ENCODE measurements at places on chromosomes 2 and 18.

DNA sequence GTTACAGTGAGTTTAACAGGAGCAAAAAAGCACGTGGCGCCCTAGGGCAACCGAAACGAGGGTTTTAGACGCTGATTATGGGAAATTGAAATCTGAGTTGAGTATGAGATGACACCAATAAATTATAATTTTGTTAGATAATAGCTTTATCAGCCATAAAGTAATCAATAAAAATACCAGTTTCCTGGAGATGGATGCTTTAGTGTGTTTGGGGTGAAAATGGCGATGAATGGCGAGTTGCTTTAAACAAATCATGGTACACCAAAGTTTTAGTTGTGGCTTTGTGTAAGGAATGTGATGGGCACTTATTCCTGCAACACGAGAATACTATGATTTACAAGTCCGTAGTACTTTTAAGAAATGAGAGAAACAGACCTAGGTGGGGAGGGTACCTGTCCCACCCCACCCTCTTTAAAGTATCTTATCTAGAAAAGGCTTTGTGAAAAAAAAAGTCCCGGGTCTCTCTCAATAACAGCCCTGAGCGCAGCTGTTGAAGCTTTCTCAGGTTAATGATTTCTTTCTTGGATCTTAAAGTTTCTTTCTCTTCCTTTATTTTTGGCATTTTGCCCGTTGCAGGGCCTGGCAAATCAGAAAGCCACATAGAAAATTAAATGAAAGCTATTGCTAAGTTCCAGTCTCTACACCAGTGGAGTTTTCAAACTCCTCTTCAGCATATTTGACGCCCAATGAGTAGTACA lies 1.5 kb upstream of the RRM2 start:
- no peak for DNase-seq

- DNase-seq, result no peak
These were observed 373.8 kb upstream of the SYT4 start for GRCh38 chr18:43651057-43651456.

DNA sequence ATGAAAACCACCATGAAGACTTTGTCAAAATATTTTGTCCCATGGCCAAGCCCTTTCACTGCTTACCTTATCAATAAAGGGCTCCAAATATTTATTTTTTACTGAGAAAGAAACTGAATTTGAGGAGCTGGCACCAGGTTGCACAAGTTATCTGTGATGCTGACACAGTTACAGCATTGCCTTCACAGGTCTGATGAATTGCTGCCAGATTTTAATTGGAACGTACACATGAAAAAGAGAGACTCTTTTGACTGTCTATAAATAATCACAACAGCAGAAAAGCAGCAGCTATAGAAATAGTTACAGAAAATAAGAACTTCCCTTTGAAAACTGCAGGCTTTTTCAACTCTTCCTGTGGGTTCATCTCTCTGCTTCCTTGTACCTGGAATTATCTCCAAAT lies 23.9 kb downstream of the TMEM200C start:
- no peak for DNase-seq

DNA sequence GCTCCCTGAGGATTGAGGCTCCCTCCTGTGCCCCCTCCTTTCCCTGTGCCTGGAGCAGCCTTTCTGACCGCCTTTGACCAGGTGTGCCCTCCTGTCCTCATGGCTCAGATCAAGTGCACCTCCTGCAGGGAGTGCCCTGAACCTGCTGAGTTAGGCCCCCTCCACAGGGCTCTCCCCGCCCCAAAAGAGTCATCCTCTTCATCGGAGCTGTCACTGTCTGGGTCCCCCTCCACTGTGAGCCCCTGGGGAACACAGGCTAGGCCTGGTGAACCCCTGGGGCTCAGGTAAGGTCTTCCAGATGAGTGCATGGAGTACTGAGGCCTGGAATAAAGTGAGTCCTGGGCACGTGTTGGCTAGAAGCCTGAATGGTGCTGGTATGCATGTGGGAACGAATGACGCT lies 173.5 kb downstream of the INHBB start:
- no peak for DNase-seq

GRCh38 chr2:215010390-215010789 lies 128.0 kb downstream of the ABCA12 start:
- DNase-seq, result no peak

DNA sequence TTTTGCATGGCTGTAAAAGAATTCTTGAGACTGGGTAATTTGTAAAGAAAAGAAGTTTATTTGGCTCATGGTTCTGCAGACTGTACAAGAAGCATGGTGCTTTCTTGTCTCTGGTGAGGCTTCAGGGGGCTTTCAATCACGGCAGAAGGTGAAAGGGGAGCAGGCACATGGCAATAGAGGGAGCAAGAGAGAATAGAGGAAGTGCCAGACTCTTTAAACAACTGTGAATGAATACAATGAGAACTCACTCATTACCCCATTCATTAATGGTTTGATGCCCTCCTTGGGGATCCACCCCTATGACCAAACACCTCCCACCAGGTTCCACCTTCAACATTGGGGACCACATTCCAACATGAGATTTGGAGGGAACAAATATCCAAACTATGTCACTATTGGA lies 463.5 kb downstream of the MTX2 start:
- DNase-seq, result no peak

GRCh38 chr18:12462242-12462641 lies 54.5 kb downstream of the PRELID3A start:
- DNase-seq, result no peak

DNA sequence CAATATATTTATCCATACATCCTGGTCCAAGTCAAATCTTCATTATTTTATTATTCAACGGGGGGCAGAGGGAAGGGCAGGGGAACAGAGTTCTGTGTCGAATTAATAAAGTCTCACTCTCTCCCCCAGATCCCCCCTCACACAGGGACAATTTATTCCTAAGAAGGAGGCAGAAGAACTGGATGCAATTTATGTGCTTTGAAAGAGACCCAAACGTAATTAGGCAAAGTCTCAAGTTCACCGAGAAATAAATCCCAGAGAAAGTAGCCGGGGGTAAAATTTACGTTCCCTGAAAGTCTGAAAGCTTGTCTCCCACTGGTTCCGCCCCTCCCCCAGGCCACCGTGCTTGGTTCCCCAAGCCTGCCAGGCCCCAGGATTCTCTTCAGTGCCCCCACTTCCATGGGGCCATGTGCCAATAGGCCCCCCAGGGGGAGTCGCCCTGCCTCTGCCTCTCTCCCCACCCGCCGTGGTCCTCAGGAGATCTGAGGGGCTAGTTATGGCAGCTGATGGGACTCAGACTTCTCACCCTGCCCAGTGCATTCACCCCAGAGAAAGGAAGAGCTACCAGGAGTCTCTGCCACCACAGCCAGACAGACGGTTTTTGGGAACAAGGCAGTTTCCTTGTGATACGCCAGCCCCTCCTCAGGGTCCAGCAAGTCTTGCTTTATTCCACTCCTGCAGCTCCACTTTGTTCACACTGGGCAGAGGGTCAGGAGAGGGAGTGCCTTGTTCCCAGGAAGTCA lies 215.5 kb downstream of the CYP26B1 start:
- no peak for DNase-seq

- no peak for DNase-seq
These were observed 156.0 kb downstream of the SEPTIN10 start for GRCh38 chr2:109457794-109458193.

DNA sequence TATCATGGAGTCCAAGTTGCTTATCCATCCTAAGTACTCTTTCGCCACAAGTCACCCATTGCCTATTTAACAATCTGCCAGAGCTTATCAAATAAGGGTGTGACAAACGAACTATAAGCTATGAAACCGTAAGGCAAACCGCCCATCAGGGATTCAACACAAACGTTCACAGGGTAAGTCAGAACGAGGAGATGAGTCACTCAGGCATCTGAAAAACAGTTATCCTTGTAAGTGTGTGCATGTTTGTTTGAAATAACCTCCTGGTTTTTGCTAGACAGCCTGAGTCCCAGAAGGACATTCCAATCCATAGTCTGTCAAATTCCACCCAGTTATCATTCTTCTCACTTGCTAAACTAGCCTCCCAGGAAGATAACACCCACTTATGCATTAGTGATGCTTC lies 299.1 kb downstream of the PAX3 start:
- no peak for DNase-seq

DNA sequence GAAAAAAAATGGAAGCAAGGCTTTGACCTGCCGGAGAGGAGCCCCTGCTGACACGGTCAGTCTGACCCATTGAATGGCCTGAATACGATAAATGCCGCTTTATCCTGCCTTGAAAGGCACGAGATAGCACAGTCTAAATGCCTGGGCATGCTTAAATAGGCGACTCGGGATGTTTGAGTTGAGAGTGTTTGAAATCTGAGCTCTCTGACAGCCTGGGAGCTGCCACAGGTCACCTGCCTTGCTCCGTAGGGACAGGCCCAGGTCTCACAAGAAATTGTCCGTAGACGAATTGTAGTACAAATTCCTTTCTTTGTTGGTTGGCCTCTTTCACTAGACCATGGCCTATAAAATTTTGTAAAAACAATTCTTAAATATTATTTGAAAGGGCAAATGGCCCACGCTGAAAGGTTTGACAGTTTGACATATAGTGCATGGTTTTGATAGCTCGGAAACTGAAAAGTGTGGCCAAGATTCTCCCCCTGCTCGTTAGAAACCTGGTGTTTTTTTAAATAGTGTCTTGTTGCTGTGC lies 72.8 kb downstream of the MEIS1 start:
- no peak for DNase-seq

- DNase-seq, result no peak
These were observed at the start of gene CHST9 for GRCh38 chr18:27185025-27185763. CHST9 (minus strand) TSS chr18:27185308; CDS start chr18:27142809, 42,499 bp downstream.

- no peak for DNase-seq
These were observed 20.4 kb downstream of the IFIH1 start for GRCh38 chr2:162297925-162298552.

DNA sequence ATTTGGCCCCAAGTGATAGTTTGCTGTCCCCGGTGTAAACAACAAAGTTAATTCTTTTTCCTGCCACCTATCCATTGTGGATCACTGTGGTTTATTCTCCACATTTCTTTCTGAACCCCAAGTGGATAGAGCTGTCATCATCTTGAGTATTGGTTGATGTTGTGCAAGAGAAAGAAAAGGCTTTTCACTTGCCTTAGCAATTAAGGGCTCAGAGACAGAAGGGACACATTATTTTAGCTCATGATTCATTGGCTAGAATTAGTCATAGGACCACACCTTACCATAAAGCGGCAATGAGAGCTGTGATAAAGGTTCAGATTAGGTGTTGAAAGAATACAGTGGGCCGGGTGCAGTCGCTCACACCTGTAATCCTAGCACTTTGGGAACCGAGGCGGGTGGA lies 442.1 kb upstream of the DCC start:
- DNase-seq, result no peak
